ENCODE measurements at places on chromosomes 7 and 10.

DNA sequence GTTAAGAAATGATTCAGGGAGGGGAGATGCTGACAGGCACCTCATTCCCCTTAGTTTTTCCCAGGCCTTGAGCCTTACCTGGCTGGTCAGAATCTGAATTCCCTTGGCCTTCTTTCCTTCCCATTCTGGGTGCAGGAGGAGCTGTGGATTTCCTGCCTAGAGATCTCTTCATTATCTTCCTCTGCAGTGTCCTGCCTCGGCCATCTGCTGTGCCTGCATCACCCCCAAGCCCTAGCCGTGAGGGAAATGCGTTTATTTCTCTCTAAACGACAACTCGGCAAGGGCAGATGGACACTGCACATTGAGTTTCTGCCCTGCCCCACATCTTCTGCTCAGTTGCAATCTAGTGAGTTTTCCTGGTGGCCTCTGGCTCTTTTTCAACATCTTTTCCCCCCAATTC, 26.7 kb downstream of the ZCWPW1 start:
- no peak for DNase-seq

GRCh38 chr10:53029449-53029848, 256.9 kb upstream of the MBL2 start:
- DNase-seq: no peak

- DNase-seq: no peak
Observed at GRCh38 chr10:29304264-29304994, 15.6 kb downstream of the LYZL1 start.

GRCh38 chr7:45570797-45571196, 3.4 kb upstream of the ADCY1 start:
- no peak for DNase-seq

DNA sequence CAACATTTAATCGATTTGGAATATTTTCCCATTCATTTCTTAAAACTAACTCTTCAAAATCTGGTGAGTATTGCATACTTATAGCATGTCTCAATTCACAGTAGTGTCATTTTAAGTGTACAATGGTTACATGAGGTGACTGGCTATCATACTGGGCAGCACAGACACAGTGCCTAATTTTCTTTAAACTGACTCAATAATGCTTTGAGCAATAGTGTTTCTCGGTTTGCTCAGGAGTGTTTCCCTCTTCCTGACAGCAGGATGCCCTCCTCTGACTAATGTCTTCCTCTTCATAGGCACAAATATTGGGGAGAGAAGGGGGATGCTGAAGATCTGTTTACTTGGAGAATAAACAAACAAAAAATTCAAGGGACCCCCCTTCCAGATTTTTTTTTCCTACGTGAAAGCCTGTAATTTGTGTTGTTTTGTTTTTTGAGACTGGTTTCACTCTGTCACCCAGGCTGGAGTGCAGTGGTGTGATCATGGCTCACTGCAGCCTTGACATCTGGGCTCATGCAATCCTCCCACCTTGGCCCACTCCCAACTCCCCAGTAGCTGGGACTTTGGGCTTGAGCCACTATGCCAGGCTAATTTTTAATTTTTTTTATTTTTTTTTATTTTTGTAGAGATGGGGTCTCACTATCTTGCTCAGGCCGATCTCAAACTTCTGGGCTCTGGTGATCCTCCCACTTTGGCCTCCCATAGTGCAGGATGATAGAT, 2.2 kb downstream of the MRC1 start:
- no peak for DNase-seq

DNA sequence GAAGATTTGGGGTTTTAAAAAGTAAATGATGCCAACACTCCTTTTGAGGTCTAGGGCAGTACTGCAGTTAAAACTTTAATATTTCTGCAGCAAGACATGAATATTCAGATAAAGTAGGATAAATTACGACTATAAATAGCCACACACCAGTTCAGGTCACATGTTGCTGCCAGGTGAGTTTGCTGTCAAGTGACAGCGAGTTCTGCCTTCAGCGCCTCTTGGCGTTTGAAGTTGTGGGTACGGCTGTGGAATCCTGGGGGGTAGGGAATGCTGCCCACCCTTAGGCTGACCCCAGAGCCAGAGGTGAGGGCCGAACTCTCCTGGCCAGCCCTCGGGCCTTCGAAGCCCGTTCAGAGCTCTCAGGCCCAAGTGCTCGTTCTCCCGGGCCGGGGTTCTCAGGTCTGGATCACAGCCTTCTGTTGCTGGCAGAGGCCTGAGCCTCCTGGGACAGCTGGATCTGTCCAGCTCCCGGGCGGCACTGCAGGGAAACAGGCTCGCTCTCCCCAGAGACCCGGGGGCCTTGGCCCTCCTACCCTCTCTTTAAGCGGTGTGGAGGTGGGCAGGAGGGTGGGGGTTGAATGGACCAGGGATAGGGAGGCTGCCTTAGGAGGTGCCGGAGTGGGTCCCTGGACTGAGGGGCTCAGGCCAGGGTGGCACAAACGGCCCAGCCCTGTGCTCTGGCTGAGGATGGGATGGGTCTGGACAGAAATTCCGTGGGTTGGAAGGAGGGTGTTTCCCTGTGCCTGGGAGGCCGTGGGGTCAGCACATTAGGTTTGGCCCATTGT, 5.4 kb downstream of the BRI3 start:
- no peak for DNase-seq

GRCh38 chr7:130650611-130651120, 17.9 kb downstream of the COPG2 start:
- DNase-seq: no peak

DNA sequence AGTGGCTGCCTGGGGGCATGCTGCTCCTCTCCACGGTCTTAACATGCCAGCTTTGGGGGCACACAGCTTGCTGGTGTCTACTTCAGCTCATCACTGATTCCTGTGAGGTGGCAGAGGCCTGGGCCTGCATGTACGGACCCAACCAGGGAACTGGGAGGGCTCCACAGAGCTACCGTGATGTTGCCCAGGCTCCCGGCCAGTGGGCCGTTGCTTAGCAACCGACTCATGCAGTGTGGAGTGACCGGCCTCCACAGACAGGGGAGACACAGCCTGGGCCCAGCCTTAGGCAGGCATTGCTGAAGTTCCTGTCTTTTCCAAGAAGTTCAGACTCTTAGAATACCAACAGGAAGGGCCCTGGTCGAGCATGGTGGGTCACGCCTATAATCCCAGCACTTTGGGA, 25.8 kb upstream of the SH2B2 start:
- no peak for DNase-seq

- no peak for DNase-seq
Observed at GRCh38 chr7:36638586-36639263, 85.6 kb downstream of the AOAH start.

DNA sequence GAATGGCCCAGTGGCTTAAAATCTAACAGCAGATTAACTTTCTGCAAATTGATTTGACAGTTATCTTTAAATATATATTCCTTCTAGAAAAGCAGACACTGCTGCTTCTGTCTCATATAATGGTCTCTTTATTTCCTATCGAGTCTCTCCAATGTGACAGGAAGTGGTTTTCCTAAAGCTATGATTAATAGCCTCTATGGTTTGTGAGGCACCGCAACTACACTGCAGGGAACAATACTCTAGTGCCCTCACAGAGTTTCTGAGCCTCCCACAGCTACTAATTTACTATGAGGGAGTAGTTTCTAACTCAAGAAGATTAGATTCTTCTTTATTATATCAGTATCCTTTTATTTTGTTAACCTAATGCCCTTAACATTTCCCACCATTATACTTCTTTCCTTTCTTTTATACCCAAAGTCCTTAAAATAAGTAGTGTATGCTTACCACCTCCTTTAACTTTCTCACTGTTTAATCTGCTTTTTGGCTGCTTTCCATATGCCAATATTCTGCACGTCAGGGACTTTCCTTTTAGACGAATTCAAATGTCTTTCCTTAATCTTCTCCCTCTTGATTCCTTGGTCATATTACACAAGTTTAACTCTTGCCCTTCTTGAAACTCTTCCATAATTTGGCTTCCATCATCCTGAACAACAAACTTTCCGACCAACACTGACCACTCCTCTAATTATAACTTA, 23.8 kb upstream of the AHR start:
- DNase-seq: no peak

GRCh38 chr7:27167916-27168264, 2.6 kb upstream of the HOXA9 start:
- DNase-seq: no peak

DNA sequence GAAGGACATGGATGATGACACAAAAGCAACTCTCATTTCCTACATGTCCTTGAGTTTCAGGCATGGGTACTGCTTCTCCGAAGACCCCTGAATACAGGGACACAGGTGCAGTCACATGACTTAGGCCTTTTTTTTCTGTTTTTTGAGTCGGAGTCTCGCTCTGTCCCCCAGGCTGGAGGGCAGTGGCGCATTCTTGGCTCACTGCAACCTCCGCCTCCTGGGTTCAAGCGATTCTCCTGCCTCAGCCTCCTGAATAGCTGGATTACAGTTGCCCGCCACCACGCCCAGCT, 26.8 kb downstream of the IFT22 start:
- no peak for DNase-seq

- DNase-seq: no peak
Observed at GRCh38 chr7:70693686-70694433, 438.1 kb upstream of the GALNT17 start.

- no peak for DNase-seq
Observed at GRCh38 chr10:22648547-22648961, 65.8 kb downstream of the PIP4K2A start.

GRCh38 chr7:157760004-157760730, 423.4 kb downstream of the DNAJB6 start:
- DNase-seq: no peak

DNA sequence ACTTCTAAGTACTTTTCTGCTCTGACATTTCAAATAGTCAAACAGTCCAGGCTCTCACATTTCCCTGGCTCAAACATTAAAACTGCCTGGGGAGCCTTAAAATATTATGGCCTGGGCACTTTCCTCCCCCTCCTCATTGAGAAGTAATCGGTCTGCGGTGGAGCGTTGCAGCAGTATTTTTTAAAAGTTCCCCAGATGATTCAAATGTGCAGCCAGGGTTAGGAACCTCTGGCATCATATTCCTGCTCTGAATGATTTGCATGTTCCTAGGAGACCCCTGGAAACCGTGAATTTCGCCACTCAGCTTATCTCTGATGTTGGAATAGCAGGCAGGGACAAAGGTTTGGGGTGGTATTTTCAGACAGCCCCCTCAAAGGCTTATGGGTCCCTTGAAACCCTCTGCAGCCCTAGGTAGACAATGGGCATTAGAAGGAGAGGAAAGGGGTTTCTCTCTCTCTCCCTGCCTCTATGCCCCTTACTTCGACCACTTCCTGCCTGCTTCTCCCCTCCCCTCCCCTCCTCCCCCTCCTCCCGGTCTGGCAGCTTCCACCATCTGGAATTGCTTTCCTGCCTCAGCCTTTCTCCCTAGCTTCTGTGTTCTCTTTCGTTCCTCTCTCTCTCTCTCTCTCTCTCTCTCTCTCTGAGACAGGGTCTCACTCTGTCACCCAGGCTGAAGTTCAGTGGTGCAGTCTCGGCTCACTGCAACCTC, 622.2 kb downstream of the GALNT17 start:
- no peak for DNase-seq

DNA sequence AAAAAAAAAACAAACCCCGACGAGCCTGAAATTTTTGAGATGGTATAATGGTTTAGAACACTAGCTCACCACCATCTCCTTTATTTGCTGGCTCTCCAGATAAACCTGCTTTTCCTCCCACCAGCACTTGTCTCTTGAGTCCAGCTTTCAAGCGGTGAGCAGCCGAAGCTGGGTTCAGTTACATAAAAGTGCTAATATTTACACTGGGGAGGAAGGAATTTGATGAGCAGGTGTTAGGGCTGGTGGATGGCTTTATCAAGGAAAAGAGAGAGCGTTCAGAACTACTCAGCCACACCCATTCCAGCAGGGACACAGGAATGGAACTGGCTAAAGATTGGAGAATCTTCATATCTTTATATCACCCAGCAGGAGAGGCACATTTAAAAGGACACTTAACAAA, 6.6 kb upstream of the CALML3 start:
- DNase-seq: no peak

DNA sequence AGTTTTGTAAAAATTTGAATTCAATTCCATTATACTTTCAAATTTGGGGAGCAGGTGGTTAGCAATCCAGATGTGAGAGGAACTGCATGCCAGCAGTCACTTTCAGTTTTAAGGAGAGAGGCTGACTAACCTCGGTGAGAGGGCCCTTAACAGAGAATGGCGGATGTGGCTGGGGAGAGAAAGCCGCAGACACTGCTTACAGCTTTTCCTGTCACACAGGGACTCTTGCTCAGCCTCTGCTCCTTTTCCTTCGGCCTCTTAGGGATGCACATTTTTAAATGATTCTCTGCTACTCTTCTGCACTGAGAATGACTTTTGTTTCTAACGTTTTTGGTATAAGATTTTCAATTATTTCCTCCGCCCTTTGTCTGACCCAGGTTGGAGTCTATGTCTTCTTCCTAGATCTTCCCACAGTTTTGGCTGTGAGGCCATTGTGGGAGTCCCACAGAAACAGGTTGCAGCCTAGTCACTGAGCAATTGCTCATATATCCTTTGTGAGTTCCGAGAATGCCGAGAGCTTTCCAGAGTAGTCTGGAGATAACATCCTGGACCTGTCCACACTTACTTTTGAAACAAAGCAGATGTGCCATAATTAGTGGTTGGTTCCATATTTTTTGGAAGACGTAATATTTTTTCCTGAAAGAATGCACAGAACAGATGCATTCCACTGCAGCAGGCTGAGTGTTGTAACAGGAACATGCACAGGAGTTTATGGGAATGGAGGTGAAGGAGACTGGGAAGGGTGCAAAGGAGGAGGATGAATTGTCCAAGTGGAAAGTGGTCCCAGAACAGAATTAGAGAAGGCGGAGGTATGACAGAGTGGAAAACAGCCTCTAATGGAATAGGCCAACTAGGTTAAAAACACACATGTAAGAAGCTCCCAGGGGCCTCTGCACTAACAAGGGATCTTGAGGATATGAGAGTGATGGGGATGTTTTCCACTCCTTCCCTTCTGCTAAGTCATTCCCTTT, 168.0 kb upstream of the ZNF32 start:
- DNase-seq: no peak

- no peak for DNase-seq
Observed at GRCh38 chr7:123972831-123973230, 47.8 kb downstream of the SPAM1 start.

DNA sequence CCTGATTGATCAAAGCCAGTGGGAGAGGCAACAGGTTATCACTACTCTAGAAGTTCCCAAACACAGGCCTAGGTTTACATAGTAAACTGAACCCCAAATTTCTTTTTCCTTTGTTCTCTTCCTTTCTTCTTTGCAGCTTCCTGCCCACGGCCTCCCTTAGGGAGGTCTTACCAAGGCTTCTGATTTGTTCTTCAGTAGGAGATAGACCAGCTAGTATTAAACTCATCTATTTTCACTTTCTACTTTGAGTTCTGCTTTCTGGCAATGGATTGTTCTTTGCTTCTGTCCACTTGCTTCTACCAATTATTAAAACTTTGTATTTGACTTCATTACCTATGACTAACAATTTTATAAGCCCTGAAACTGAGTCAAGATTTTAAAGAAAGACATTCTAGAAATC, 251.2 kb upstream of the FZD1 start:
- no peak for DNase-seq

GRCh38 chr10:122207596-122207995, 63.5 kb upstream of the BTBD16 start:
- DNase-seq: no peak
